ENCODE measurements at places on chromosomes 5 and 9. TPM values are rescaled to one million over a fixed set of nuclear protein-coding genes. Genes with fewer than 3 reads are reported as not detected.

Gene PHF2
- total RNA-seq, result 12.1 TPM

DNA sequence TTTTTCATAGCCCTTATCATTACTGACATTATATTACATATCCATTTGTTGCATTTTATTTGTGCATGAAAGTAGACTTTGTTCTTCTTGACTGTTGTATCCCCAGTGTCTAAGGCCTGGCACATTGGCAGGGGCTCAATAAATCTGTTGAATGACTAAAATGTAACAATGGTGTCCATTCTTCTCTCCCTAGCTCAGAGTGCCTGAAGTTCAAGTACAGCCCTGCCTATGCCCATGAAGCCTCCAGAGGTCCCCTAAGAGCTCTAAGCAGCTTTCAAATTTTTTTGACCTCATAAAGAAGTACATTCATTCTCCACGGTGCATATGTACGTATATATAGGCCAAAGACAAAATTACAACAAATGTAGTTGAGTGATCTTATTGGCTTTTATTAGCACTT is 4.2 kb upstream of the BSPRY start:
- no peak for ATAC-seq

Gene S100Z
- 0.40 TPM for total RNA-seq

GRCh38 chr5:128706269-128706668 is 168.2 kb upstream of the FBN2 start:
- peak; percentile 75 for ATAC-seq

DNA sequence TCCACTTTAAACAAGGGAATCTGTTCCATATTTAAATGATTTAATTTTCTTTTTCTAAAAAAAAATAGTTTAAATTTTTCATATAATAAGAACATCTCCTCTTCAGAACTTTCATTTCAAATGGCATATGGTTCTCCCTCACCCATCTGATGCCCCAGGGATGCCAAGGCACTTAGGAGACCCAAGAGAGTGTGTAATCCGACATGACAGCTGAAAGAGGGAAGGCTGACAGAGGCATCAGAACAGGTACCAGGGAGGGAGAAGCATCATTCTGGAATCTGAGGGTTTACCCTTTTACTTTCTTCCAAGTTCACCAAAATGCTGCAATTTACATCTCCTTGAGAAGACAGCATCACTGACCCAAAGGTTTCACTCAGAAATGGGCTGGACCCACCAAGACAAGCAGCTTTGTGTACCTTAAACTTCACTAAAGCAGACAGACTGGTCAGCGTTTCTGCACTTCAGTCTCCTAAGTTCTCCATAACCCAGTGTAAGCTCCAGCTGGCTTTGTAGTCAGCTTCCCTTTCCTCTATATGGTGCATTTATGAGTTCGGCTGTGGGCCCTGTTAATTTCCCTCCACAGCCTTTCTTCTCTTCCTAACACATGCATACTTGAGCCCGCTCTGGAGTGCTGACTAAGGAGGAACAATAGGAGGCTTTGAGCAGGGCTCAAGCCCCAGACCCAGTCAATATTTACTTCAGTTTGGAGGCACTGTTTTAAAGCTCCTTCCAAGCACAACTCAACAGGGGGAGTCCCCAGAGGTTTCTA is 17.7 kb downstream of the EFNA5 start:
- ATAC-seq, result no peak

- ATAC-seq, result no peak
Observed at GRCh38 chr9:25310961-25311360, 367.3 kb downstream of the TUSC1 start.

- no peak for ATAC-seq
Observed at GRCh38 chr5:143914756-143915155, 102.8 kb downstream of the HMHB1 start.

DNA sequence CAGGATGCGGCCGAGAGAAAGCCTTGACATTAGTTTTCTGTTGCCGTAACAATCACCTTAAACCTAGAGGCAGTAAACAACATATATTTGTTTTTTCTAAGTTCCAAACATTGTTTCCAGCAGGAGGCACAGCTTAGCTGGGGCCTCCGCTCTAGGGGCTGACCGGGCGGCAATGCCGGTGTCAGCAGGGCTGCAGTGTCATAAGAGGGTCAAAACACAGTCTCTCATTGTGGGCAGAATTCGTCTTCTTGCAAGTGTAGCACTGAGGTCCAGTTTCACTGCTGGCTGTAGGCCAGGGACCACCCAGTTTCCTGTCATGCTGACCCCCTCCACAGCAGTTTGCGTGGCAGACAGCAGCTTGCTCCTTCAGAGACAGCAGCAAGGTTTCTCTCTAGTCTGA is 186.2 kb downstream of the PJA2 start:
- no peak for ATAC-seq

Gene OLFM1
- total RNA-seq, result 4.9 TPM

DNA sequence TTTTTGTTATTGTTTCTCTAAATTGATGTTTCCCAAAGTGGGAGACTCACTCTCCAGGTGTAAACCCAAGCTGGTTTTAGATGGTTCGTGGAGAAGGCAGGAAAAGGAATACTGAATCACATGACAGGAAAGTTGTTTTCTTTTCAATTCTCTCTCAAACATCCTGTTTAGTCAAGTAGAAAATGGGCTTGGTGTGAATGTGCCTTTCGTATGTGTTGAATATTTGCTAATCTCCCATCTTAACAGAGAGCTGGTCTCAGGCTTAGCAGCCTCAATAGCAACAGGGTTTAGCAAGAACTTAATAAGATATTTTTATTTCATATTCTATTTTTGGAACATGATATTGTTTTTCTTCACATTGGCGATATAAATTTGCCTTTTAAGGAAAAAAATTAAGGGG is 119.7 kb downstream of the INSYN2B start:
- ATAC-seq, result no peak

Gene TPPP
- 3.3 TPM for total RNA-seq

DNA sequence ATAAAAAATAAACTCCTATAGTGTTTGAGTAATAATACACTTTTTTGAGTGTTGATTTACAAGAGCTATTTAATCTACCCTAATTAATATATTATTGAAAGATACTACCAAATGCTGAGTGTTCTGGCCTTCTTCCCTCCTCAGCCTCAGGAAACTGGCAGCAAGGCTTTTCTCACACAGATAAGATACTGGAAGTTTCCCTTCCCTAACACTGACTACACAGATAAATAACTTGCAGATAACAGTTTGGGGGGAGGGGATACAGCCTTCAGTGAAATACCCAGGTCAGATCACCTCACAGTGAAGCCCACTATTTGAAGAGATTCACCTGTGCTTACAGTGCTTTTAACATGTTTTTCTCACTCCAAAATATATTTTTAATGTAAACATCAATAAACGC is 1.6 kb upstream of the NIPSNAP3A start:
- no peak for ATAC-seq

DNA sequence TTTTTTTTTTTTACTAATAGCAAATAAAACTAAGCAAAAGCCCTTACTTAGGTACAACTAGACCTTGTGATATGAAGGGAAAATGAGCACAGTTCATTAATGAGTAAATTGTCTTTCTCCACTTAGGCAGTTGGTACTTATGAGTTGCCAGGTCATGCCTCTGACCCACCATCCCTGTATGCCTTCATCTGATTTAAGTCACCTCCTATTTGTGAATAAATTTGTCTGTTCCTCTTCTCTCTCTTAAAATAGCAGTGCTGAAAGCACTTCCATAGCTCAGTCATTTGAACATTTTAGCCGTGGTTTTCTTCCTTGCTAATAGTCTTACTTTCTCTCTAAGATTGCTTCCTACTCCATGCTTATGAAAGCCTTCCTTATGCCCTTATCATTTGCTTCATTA is 61.4 kb downstream of the SLC44A1 start:
- no peak for ATAC-seq

DNA sequence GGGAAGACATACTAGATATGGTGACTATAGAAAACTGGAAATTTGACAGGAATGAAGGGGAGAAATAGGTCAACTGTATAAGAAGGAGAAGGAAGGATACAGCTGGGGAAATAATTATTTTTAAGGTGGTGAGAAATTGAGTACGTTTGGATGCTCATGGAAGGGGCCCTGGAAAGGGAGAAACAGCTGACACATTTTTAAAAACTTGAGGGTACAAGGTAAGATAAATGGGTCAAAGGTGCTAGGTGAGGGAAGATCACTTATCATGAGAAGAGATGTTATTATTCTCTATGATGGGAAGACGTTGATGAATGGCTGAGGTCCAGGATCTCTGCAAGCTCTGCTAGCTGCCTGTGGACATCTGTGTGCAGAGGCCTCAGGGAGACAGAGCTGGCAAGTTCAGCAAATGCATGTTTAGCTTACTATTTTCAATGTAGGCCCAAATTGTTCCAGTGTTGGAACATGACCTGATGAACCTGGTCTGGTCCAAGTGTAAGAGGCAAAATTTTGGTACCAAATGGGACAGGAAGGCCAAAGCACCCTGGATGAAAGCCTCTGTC is 181.7 kb downstream of the MTRR start:
- no peak for ATAC-seq

All from esophagus mucosa (tissue), 1 donor.